ENCODE measurements at places on chromosomes 6 and 20.

- DNase-seq = no peak
Measured at GRCh38 chr6:92806254-92806653, 613.1 kb downstream of the EPHA7 start.

DNA sequence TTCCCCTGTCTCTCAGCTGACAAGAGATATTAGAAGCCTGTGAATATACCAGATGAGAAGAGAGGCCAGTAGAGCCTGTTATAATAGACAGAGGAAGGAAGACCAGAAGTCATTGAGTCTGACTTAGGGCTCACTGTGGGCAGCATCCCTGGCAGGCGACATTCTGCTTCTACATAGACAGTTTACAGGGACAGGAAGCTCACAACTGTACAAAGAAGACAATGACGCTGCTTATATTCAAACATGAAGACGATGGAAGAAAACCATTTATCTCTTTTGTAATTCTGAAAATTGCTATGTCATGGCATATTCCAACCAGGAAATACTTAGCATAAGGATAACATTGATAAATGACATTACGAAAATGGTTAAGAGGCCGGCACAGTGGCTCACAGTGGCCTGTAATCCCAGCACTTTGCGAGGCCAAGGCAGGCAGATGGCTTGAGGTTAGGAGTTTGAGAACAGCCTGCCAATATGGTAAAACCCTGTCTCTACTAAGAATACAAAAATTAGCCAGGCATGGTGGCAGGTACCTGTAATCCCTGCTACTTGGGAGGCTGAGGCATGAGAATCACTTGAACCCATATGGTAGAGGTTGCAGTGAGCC, 170.9 kb downstream of the UBE3D start:
- DNase-seq = no peak

DNA sequence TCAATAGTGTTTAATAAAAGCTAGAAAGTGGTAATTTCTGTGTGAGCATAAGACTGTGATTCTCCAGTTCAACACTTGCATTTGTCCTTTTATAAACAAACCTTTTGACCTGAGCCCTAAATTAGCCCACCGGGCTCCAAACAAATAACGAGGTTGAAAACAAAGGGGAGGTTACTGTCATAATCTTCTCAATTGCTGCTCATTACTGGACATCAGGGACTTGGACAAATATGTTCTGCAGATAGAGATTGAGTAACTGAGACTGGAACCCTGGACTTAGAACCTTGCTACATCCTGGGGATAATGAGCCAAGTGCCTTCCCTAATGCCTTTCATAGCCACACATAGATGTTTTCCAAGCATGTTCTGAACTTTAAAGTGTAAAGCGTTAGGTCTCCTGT, 84.2 kb upstream of the PCSK2 start:
- no peak for DNase-seq

- DNase-seq = no peak
Measured at GRCh38 chr6:112040956-112041355, 12.9 kb upstream of the CCN6 start.

DNA sequence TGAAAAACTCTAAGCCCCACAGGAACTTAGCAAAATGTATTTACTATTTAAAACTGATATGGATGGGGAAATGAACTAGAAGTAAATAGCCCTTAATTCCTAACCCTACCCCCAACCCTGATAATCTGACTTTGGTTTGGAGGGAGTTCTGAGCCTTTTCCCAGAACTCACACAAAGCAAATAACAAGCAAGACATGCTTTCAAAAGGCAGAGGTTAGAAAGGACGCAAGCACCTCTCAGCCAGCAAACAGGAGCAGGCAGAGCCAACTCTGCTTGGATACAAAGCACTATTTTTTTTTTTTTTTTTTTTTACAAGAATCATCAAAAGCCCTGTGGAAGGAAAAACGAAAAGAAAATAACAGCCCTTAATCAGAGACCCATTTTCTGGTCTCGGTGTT, 58.7 kb downstream of the SLC22A23 start:
- DNase-seq = no peak

DNA sequence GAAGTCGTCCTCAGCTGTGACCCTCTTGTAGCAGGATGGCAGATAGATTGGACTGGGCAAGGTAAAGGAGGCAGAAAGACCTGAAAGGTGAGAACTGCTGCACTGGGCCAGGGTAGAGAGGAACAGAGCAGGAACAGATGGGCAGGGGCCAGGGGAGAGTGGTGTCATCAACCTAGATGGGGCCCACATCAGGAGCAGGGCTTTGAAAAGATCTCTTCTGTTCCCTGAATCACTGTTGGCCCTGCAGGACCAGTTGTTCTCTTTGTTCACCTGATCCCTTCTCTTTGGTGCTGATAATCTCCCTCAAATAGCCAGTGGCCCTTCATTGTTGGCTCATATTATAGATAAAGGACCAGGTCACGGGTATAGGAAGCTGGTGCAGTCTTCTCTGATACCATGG, 59.9 kb downstream of the DTD1 start:
- no peak for DNase-seq
